ENCODE measurements at places on chromosomes 3 and 15.
A peak's percentile ranks its signal among the peaks of the same experiment; 100 is the strongest.

DNA sequence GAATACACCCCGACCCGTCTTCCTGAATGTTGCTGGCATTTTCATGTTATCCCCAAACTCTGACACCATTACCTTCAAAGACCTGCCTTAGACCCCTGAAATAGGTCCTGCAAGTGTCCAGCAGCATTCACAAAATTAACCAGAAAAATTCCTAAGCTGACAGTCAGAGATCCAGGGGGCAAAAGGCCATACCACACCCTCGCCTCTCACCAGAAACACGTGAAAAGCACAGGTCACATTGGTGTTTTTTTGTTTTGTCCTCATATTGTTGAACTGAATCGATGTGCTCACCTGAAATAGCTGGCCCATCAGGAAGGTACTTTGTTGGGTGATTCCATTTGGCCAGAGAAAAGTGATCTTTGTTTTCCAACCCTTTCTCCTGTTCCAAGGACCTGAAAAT, 113.1 kb upstream of the HES1 start:
- no peak for DNase-seq

- peak; percentile 92 for DNase-seq
These were observed 348.4 kb upstream of the THBS1 start for GRCh38 chr15:39232512-39232911.

GRCh38 chr3:129051871-129052340, 8.7 kb upstream of the GP9 start:
- DNase-seq, result no peak

DNA sequence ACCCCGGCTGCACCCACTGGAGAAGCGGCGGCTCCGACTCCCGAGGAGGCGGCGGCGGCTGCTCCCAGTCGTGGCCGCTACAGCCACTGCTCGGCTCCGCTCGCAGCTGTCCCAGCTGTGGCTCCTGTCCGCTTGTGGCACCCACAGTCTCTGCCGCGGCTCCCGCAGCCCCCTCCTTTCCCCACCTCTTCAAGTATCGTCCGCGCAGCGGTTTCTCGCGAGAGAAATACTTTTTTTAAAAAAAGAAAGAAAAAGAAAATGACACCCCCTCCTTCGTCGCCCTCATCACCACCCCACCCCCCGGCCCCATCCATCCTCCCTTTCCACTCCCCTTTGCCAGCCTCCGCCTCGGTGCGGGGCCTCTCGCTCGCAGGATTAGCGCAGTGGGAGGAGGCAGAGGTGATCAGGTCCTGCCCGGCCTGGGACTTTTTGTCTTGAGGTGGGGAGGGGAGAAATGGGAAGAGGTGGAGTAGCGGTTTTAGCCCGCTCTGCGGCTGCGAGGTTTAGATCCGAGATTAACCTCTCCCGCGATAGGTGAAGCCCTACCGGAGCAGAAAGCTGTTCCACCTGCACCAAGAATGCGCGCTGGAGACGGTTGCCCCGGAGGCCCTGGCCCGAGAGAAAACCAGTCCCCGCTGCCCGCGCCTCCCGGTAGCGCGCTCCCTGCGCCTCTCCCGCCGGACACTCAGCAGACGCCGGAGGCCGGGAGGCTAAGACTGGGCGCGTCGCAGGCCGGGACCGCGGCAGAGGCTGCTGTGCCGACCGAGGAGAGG, at the start of gene FBN1:
Gene FBN1 (minus strand): TSS at position 152 of the 773 bp plus-strand sequence. CDS start 940 bp downstream, outside the sequence.
- peak; percentile 61 for DNase-seq

- no peak for DNase-seq
These were observed 850.3 kb downstream of the ROBO1 start for GRCh38 chr3:78917536-78917935.

- DNase-seq, result no peak
These were observed 254.8 kb downstream of the ZBTB20 start for GRCh38 chr3:114892131-114892879.

GRCh38 chr3:72597756-72598195, 250.5 kb downstream of the SHQ1 start:
- peak; percentile 28 for DNase-seq

- no peak for DNase-seq
These were observed 151.4 kb downstream of the CHDH start for GRCh38 chr3:53694666-53695323.

GRCh38 chr3:33426068-33426467, 14.1 kb downstream of the UBP1 start:
- no peak for DNase-seq

GRCh38 chr3:114484919-114485318, 191.1 kb downstream of the TIGIT start:
- no peak for DNase-seq

DNA sequence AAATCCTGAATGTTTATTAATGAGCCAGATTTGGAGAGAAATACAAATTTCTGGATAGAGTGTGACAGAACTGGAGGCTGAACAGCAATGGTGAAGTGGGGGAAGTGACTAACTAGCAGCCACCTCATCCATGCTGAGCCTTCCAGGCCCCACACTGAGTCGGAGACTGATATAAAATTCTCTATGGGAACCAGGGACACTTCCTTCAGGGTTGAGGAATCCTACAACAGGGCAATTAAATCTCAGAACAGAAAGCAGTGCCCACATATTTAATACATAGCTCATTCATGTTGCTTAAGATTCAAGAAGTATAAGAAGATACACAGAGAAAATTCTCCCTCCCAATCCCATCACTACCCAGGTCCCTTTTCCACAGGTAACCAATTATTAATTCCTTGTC, 49.3 kb downstream of the HACD2 start:
- peak; percentile 72 for DNase-seq

GRCh38 chr3:73787620-73788019, 162.9 kb upstream of the PDZRN3 start:
- peak; percentile 15 for DNase-seq

DNA sequence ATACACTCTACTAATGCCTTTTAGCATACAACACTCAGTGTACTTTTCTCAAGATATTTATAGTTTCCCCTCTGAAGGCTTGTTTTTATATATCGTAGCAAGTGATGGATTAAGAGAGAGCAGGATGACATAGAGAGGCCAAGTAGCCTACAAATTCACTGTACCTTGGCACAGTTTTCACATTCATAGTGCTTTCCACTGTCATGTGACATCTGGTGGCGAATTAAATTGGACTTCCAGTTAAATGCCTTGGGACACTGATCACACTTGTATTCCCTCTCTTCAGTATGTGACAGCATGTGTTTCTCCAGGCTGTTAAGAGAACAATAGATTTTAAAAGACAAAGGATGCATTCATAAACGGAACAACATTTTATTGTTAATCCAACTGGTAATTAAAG, 541.1 kb downstream of the MECOM start:
- DNase-seq, result no peak

DNA sequence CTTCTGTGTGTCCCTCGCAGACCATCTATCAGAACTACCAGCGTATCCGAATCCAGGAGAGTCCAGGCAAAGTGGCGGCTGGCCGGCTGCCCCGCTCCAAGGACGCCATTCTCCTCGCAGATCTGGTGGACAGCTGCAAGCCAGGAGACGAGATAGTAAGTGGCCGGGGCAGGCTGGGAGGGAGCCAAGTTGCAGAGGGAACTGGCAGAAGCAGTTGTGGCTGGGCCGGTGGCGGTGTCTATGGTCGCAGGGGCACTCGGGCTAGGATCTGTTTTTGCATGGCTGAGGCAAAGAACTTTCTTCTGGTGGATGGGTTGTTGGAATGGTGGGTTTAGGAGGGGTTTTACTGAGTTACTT, 10.1 kb downstream of the MCM2 start:
- DNase-seq, result no peak

DNA sequence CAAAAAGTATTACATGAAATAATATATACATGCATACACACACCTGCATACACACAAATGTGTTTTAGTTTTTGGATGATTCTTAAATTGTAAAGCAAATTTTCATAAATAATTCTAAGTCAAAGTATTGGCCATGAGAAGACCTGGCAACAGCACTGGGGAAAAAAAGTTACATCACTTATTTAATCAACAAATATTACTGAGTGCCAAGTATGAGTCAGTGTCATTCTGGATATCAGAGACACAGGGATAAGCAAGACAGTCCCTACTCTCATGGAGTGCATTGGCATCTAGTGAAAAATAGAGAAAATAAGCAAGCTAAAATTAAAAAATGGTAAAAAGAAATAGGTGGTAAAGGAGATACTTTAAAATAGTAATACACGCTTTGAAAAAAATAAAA, 29.4 kb upstream of the GUCA1C start:
- no peak for DNase-seq

GRCh38 chr3:180962530-180962929, 27.0 kb downstream of the DNAJC19 start:
- no peak for DNase-seq

- DNase-seq, result no peak
These were observed 183.2 kb downstream of the GAP43 start for GRCh38 chr3:115806501-115806900.

DNA sequence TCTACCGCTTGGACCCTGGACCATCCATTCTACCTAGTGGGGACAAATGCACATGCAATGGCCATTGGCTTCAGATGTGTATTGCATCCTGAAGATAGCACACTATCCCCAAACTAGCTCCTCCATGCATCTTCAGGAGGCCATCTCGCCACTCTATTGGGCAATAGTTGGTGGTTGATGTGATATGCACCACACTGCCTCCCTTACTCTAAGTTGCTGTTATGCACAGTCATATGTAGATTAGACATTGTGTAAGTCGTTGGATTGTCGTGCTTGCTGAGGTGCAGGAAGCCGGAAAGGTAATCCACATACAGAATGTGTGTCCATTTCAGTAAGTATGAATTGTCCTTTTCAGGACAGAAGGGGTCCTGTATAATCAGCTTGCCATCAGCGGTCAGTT, 26.7 kb upstream of the PLA2G4D start:
- DNase-seq, result no peak

GRCh38 chr3:2523281-2523836, 424.7 kb downstream of the CNTN4 start:
- no peak for DNase-seq

- DNase-seq, result peak; percentile 50
These were observed 65.9 kb downstream of the CACNA2D3 start for GRCh38 chr3:54188176-54188791.

- no peak for DNase-seq
These were observed 55.8 kb downstream of the RSRC1 start for GRCh38 chr3:158165730-158166129.

DNA sequence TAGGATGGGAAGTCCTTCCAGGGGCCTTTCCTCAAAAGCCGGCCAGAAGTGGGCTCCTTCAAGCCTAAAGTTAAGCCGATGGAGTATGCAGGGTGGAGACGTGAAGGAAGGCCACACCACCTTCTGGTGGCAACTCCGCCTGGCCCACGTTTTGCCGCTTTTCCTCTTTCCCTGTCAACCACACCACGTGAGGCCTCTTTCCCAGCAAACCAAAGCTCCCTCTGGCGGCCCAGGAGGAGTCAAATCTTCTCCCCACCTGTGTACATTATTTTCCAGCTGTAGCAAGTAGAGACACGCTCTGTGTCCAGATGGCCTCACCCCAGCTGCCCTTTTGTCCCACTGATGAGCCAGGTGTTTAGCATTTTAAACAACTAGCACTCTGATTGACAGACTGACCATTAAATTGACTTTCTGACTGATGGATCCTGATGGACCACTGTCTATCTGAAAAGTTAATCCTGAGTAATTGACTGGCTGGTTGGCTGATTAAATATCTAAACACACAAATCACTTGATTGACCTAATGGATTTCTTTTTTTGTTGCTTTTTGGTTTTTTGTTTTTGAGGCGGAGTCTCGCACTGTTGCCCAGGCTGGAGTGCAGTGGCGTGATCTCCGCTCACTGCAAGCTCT, 59.6 kb upstream of the ZBTB38 start:
- DNase-seq, result peak; percentile 71

GRCh38 chr3:64176461-64176996, 48.7 kb downstream of the PRICKLE2 start:
- peak; percentile 87 for DNase-seq

GRCh38 chr3:22453906-22454535, 703.0 kb upstream of the ZNF385D start:
- no peak for DNase-seq

DNA sequence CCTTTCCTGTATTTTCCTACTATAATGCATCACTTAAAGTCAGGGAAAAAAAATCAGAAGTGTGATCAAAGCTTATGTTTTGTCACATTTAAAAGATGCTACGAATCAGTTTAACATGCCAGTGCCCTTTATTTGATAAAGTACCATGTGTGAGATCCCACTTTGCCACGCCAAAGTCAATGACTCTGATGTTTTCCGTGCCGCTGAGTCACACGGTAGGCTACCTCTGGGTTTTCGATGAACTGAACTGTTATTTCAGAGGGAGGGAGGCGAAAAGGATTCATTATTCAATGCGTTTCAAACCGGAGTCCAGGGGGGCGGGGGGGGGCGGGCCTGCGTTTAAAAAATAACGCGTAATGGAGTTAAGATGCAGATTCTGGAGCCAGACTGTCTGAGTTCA, 203.0 kb downstream of the ABHD5 start:
- DNase-seq, result no peak

GRCh38 chr15:63979262-63979793, 67.0 kb downstream of the DAPK2 start:
- DNase-seq, result no peak

DNA sequence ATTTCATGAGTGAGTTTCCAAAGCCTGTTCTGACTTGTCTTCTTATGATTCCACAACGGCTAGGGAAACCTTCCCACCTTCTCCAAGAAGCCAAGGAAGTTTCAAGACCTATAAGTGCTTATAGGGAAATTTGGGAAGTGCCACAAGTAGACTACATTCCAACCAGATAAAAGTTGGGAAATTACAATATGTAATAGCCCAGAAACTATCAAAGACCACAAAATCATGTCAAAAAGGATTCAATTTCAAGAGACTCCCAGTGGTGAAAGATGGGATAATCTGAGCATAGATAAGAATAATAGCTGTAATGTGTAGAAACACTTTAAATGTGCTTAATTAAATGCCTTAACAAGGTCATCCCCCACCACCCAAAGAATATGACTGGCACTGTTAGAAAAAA, 169.2 kb upstream of the SLC2A2 start:
- DNase-seq, result peak; percentile 67

GRCh38 chr3:178690571-178690970, 154.3 kb downstream of the KCNMB2 start:
- no peak for DNase-seq

- DNase-seq, result peak; percentile 79
These were observed 2.5 kb upstream of the RFX7 start for GRCh38 chr15:56245871-56246814.

- DNase-seq, result no peak
These were observed 56.6 kb downstream of the BHLHE40 start for GRCh38 chr3:5035692-5036391.

- peak; percentile 79 for DNase-seq
These were observed 22.3 kb upstream of the CFAP161 start for GRCh38 chr15:81111510-81112470.

Measured in mammary epithelial cell (primary cell).